Hair follicular keratinocyte (primary cell): ENCODE measurements at places on chromosomes 2 and 18. TPM values are rescaled to one million over a fixed set of nuclear protein-coding genes. Genes with fewer than 3 reads are reported as not detected.

The NOL4 gene
- 1.9 TPM in 1 of 2 replicates, not detected in the other for total RNA-seq

The C2orf15 gene
- 0.16 and 2.3 TPM in 2 replicates for total RNA-seq

The GPR155 gene
- 1.7 and 2.0 TPM in 2 replicates for total RNA-seq

The ASXL2 gene
- total RNA-seq, result 7.5 and 11.8 TPM in 2 replicates

The ZNF514 gene
- 4.8 and 6.2 TPM in 2 replicates for total RNA-seq

The ASXL3 gene
- total RNA-seq, result 0.11 TPM in 1 of 2 replicates, not detected in the other

The IL1F10 gene
- total RNA-seq, result 0.08 and 1.3 TPM in 2 replicates

The TUBB8B gene
- 0.55 TPM in 1 of 2 replicates, not detected in the other for total RNA-seq

The RND3 gene
- 38.7 and 48.9 TPM in 2 replicates for total RNA-seq

The FAM124B gene
- total RNA-seq, result not detected in 2 replicates

The PLEKHB2 gene
- total RNA-seq, result 74.7 and 83.2 TPM in 2 replicates

The GPC1 gene
- total RNA-seq, result 122 and 162 TPM in 2 replicates

The ANKRD30BL gene
- total RNA-seq, result not detected in 2 replicates
